ENCODE measurements at places on chromosomes 7 and 10.
A peak's percentile ranks its signal among the peaks of the same experiment; 100 is the strongest.

- peak; percentile 80 for DNase-seq
Measured at GRCh38 chr7:24477398-24478136, 95.7 kb upstream of the PALS2 start.

- no peak for DNase-seq
Measured at GRCh38 chr10:99531026-99531695, 1.6 kb upstream of the NKX2-3 start.

DNA sequence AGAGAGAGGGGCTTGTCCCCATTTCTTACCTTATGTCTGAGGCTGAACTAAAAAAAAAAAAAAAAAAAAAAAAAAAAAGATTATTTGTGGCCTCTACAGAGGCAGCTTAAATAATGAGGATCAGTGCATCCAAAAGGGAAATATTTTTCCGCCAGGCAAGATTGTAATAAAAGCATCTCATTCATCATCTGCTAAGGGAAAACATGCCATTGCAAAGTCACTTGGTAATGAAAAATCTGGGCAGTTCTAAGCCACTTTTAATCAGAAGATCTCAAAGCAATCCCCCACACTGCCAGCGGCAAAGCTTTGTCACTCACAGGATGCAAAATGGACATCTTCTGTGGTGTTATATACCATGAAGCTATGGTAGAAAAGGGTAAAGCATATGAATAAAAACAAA lies 3.8 kb downstream of the FAM107B start:
- DNase-seq = no peak

GRCh38 chr10:42942279-42942950 lies 134.5 kb upstream of the RET start:
- no peak for DNase-seq

- no peak for DNase-seq
Measured at GRCh38 chr7:104386943-104387342, 58.5 kb downstream of the LHFPL3 start.

DNA sequence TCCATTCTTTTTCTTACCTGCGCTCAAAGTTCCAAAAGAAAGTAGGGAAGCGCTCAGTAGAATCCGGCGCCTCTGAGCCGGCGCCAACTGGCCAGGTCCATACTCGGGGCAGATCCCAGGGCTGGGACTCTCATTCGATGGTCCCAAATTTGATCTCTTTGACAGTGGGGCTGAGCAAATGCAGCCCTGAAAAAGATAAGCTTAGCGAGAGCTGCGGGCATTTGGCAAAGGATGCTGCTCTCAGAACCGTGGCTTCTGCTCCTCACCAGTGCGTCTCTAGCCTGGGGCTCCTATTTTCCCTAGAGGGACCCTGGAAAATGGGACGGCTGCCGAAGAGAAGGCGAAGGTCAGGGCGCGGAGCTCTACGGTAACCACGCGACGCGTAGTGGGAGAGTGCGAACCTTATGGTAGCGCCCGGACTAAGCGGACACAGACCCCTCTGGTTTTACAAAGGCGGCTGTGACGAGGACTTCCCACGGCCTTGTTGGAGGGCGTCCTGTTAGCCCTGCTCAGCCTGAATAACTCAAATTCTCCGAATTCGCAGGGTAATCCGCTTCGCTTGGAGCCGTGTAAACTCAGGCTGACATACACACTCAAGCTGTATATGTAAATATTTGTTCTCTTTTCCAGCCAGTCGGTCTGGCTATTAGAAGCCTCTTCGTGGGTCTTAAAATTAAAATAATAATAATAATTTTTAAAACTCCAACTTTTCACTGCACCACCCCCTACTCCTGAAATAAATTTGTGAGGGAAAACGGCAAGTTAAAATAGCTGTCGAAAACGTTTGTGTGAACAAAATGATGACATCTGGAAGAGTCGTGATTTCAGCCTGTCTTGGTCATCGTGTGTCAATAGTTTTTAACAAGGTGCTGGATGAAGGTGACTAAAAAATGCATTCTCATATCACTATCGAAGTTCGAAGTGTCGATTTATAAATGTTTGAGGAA lies 869 bp upstream of the TBX20 start:
- no peak for DNase-seq

DNA sequence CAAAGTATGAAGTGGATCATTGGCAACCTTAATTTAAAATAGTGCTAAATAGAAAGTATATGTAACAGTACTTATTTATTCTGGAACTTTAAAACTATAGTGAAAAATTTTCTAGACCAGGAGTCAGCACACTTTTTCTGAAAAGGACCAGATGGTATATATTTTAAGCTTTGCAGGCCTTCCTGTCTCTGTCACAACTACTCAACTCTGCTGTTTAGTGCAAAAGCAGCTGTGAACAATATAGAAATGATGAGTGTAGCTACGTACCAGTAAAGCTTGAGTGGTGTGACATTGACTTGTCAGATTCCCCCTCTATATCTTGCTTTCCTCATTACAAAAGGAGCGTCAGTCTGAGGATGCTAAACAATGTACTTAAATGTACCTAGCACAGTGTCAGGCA lies 88.1 kb upstream of the IGFBP3 start:
- DNase-seq = no peak

DNA sequence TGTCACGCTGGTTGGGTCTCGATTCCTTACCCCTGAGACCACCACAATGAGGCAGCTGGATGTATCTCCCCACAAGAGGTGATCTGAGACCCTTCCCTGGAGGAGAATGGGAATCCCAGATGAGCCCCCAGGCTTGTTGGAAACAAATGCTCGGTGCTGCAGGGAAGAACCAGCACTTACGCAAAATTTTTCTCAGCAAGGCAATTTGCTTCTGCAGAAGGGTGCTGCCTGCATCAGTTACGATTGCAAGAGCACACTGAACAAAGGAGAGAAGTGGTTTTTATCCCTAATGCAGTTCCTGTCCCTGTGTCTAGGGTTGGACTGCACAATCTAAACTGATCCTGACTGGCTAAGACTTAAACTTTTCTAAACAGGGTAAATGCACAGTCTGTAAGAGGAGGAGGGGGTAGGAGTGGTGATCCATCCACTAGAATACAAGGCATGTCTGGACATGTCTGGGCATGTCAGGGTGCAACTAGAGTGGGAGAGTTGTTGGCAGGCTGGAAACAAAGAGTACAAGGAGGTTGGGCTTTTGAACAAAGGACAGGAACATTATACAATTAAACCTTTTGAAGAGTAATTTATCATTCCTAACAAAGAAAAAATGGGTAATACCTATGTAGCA lies 114.9 kb upstream of the FAM3C start:
- DNase-seq = no peak

DNA sequence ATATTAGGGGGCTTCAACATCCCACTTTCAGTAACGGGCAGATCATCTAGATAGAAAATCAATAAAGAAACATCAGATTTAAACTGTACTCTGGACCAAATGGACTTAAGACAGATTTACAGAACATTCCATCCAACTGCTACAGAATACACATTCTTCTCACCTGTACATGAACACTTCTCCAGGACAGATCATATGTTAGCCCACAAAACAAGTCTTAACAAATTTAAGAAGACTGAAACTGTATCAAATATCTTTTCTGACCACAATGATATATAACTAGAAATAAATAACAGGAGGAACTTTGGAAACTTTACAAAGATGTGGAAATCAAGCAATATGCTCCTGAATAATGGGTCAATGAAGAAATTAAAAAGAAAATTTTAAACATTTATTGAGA lies 86.7 kb downstream of the MICU1 start:
- no peak for DNase-seq

DNA sequence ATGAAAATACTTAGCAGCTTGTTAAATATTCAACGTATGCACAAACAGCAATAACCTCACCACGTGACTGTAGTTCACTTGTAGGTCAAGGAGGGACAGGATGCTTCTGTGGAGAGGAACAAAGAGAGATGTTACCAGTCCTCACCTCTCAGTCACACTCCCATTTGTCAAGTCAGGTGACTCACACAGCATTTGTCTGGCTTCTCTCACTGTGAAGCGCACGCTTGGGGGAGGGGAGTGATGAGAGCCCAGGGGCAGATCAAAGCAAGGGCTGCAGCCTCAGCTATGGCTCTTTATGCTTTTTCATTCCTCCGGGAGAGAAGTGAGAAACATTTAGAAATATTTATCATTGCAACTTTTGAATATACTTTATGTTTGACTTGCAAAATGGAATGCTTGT lies 2.9 kb upstream of the RBM20 start:
- DNase-seq = peak; percentile 53

GRCh38 chr10:30051220-30051619 lies 8.2 kb downstream of the JCAD start:
- DNase-seq = no peak

DNA sequence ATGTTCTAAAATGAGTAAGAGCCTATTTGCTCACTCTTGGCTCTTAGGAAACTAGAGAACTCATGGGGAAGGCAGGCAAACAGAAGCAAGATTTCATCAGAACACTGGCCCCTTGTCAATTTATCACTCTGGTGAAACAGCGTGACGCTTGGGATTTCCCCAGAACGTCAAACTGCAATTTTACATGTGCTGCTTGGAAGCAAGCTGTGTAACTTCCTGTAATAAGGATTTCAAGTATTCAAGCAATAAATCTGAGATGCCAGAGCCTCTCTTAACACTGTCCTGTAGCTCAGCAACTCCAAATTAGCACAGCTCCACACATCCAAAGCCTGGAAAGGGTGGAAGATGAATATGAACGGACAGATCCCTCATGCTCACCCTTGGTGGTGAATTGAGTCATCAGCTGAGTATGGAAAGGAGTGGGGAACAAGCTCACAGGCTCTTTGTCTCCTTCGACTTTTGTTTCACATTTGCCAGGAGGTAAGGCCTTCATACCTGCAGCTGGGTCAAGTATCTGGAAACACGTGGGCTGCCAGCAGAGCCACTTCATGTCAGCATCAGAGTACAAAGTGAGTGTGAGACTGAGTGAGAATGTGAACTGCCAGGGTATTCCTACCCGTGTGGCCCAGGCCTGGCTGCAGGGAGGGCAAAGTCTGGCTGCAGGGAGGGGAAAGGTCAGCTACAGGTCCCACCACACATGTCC lies 140.4 kb upstream of the NAMPT start:
- peak; percentile 62 for DNase-seq

DNA sequence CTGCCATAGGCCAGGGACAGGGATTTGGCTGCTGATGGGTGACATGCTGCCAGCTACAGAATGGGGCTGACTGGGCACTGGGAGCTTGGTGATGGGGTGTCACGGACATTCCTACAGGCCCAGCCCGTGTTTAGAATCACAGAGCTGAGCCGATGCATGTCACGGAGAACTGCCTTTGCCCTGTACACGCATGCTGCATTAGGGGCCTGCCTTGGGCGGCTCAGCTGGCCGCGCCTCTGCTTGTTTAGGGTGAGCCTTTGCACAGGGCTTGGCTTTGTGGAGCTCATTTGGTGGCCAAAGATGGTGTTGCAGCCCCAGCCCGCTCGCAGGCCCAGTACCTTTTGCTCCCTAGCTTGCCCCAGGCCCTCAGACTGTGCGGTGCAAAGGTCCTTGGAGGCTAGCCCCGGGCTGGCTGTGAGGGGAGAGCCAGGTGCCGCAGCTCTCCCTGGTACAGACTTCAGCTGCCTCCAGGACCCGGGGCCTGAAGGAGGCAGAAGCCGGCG lies 108.4 kb upstream of the BTBD16 start:
- DNase-seq = no peak

DNA sequence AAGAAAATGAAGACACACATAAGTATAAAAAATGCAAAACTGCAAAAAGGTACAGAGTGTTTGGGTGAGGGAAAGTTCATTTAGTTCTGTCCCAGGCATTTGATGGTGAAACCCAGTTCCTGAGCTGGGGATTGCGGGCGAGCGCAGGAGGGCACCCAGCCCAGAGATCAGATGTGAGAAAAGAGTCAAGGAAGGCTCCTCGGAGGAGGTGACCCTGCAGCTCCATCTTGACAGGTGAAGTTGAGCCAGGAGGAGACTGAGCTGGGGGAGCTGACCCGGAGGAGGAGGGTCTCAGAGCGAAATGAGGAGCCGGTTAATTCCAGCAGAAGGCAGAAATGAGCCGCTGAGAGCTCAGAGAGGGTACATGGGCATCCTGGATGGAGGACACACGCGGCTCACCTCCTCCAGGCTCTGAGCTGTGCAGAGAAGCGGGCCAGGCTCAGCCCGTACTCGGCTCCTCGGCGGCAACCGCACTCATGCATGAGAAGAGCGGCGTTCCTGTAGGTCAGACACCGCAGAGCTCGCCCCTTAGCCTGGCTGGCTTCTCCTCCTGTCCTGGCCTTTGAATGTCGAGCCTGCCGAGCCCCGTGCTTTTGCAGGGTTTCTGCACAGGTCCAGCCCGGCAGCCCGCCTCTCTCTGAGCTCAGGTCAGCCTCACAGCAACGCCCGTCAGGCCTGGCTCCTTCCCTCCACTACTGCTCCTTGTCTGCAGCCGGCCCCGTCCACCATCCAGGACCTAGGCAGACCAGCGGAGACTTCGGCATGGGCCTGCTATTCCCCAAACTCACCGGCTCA lies 9.5 kb upstream of the RAMP3 start:
- DNase-seq = no peak

DNA sequence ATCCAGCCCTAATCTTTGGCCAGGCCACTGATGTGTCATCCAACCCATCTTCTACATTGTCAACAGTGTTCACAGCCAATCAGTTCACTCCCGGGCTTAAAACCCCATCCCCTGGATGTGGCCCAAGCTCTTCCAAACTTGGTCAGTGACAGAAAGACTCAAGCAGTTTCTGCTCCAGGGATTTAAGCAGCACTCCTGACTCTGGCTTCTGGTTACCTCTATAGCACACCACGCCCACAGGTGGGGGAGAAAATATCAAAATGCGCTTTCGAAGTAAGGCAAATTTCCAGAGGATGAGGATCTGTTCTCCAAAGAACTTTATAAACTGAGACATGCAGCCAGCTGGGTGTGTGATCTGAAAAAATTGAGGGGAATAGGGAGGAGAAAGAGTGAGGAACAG lies 35.9 kb downstream of the DENND11 start:
- DNase-seq = no peak

GRCh38 chr10:21759232-21759631 lies 225.2 kb downstream of the MLLT10 start:
- no peak for DNase-seq

Data from left kidney (tissue), 8 donors.